ENCODE measurements at places on chromosomes 1 and 21. TPM values are rescaled to one million over a fixed set of nuclear protein-coding genes. Genes with fewer than 3 reads are reported as not detected.

Gene PTGER3
- 44.7 TPM for total RNA-seq

Gene UTP11
- 23.2 TPM for total RNA-seq

Gene LRRC7
- 92.6 TPM for total RNA-seq

Gene ODR4
- 41.2 TPM for total RNA-seq

Measured in cerebellum (tissue), 4 donors.